Activated CD4-positive, alpha-beta T cell treated with anti-CD3 and anti-CD28 coated beads, Interleukin-2, amount 50 U/mL, for 24 hours (primary cell): ENCODE measurements at places on chromosomes 4 and X.

DNA sequence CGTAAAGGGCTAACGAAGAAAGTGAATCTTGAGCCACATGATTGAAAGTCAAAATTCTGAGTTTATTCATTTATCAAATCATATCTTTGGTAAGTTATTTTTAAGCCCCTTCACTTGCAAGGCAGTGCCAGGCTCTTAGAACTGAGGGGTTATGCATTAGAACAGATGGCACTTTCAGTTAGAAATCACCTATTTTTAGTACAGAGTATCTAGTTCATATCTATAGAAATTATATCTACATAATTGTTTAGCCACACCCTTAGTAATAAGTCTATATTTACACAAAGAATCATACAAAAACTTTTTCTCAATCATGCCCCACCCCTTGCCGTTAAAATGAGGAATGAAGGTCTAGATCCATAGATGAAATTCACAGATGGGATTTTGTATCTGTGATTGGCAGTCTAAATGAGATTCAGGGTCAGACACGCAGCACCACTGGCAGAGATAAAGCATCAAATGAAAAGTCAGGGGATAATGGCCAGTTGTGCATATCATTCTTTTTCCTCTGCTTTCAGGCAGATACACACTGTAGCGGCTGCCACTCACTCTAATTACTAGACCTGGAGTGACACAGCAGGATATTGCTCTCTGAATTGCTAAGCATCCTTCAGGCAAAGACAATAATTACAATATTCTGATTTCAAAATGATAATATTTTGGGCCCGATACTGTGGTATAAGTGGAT is 440.5 kb downstream of the MAPK10 start:
- no peak for DNase-seq

DNA sequence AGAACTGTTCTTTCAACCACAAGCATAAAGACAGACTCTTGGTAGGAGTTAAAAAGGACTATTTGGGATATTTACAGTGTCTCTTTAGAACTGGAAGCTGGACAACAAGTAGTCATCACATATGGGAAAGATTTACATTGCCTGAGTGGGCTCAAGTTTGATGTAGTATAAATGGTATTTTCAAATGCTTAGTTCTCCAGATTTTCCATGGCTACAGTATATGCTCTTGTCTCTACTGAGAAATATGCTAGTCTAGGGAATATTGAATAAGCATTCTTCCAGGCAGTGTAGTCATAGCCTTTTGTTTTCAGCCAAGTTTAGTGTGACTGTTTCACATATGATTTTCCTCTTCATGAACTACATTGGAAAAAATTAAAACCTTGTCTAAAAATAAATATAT is 315.6 kb downstream of the ARHGAP24 start:
- DNase-seq: no peak

GRCh38 chr4:100041646-100042045 is 91.6 kb upstream of the H2AZ1 start:
- no peak for DNase-seq

DNA sequence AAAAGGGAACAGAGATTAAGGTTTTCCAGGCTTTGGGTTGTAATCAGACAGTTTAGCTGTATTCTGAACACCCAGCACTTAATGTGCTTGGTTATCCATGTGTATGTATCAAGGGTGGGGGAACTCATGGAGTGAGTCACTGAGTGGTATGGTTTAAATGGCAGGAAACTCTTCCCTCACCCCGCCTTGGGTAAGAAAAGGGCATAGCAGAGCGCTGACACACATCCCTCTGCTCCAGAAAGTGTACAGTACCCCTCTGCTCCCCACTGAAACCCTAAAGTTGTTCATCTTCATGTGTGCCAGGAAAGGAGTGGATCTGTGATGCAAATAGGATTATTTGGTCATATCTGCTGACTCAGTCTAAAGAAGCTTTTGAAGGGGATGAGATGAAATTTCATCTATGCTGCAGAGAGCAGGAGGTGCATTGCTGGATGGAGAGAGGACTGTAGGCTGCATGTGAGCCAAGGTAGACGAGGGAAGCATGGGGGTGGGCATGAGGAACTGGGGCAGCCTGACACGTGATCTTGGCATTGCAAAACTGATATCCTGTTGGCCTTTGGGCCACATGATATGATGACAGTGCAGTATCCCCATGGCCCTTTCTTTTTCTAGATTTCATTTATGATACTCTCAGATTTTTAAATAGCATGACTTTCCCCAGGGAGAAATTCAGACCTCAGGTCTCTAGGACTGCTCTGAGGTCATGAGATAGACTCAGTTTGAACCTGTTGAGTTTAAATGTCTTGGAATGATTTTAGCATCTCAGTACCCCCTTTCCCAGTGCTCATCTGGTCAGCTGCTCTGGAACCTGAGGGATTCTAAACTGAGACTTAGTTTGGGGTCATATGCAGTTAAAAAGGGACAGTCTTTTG is 84.8 kb downstream of the TMEM164 start:
- no peak for DNase-seq

- no peak for DNase-seq
Observed at GRCh38 chr4:120085705-120086104, 19.1 kb upstream of the MAD2L1 start.
